ENCODE measurements at places on chromosomes 16 and 17. TPM values are rescaled to one million over a fixed set of nuclear protein-coding genes. Genes with fewer than 3 reads are reported as not detected.

- H3K4me3 ChIP-seq, result no peak overlapping the region
- peaks cover 48% of the 10 kb centered on the region for H3K36me3 ChIP-seq
- H3K27me3 ChIP-seq, result no peaks in the 10 kb centered on the region
- H3K4me1 ChIP-seq, result peaks cover 27% of the 10 kb centered on the region
- H3K27ac ChIP-seq, result peak overlapping the region; percentile 94
Observed at GRCh38 chr16:29978564-29979270, 5.0 kb downstream of the TAOK2 start.

DNA sequence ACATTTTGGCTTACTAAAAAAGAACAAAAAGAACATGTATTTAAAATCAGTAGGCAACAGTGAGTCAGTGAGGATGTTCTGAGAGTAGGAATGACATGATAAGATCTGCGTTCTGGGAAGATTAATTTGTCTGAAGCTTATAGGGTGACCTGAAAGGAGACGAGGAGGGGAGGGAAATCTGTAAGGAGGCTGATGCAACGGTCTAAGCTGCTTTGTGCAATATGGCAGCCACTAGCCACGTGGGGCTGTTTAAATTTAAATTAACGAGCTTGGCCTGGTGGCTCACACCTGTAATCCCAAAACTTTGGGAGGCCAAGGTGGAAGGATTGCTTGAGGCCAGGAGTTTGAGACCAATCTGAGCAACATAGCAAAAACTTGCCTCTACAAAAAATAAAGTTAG, 181.6 kb upstream of the CACNG3 start:
- H3K36me3 ChIP-seq, result no peaks in the 10 kb centered on the region
- H3K27ac ChIP-seq, result no peak overlapping the region
- H3K4me1 ChIP-seq, result no peaks in the 10 kb centered on the region
- DNase-seq, result no peak
- no peak overlapping the region for H3K4me3 ChIP-seq

- no peak overlapping the region for H3K4me3 ChIP-seq
- H3K27ac ChIP-seq, result no peak overlapping the region
- H3K4me1 ChIP-seq, result peaks cover 7% of the 10 kb centered on the region
Observed at GRCh38 chr17:80499961-80500665, 23.7 kb upstream of the NPTX1 start.

DNA sequence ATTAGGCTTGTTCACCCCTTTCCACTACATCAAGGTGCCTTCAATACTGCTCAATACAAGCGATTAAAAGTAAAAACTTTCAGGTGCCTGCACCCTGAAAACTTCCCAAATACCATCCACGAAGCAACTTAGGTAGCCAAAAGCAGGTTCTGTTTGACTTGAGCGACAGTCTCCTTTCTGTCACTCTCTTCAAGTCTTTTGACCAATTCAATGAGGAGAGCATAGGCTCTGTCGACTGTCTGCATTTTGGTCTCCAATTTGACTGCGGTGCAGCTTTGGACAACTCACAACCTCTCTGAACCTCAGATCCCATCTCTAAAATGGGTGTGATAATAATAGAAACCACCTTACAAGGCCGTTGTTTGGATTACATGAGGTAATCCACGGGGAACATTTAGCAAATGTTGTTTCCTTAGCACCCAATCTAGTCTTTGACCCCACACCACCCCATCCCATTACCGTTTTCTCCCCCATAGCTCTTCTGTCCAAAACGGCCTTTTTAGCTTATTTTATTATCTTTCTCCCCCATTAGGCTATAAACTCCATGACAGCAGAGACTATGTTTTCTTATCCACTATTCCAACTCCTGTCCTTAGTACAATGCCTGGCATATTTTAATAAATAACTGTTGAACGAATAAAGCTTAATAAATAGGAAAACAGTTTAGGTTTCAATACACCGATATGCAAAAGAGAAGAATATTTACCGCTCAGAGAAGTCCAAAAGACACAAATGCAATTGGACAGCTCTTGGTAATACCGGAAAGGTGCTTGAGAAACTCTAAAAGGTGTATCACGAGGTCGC, 999 bp downstream of the MARF1 start:
- H3K27ac ChIP-seq, result peak overlapping the region; percentile 96
- H3K4me3 ChIP-seq, result peak overlapping the region; percentile 91
- DNase-seq, result no peak
- no peaks in the 10 kb centered on the region for H3K27me3 ChIP-seq
- H3K36me3 ChIP-seq, result peaks cover 18% of the 10 kb centered on the region
- peaks cover 23% of the 10 kb centered on the region for H3K4me1 ChIP-seq

- H3K4me3 ChIP-seq, result peak within 1 kb of the TSS; percentile 13
- no peak for DNase-seq
- no peaks in the 10 kb centered on the region for H3K36me3 ChIP-seq
- peaks cover 64% of the 10 kb centered on the region for H3K27me3 ChIP-seq
Observed at GRCh38 chr17:48604770-48605329, at the start of gene HOXB6. Gene HOXB6, minus strand, starts transcription at chr17:48604986. Its CDS starts 6,836 bp downstream, at chr17:48598150.

DNA sequence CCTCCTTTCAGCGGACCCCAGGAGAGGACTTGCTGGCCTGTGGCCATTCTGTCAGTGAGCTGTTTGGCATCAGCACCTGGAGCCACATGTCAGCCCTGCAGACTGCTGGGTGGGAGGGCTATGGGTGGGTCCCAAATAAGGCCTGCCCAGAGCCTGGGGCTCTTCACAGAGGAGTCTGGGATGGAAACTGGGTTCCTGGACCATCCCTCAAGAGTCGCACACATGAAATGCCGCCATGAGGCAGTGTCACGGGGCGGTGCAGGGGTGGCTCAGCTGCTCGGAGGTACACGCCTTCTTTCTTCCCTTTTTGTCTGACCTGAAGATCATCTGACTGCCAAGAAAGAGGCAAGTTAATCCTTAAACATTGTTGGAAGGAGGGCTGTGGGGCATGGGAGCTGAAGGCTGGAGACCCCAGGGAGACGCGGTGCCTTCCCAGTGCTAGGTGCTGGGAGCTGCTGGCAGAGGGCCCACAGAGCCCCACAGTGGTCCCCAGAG, 14.8 kb downstream of the MPRIP start:
- no peaks in the 10 kb centered on the region for H3K27me3 ChIP-seq
- H3K36me3 ChIP-seq, result no peaks in the 10 kb centered on the region
- no peak for DNase-seq
- H3K4me3 ChIP-seq, result no peak overlapping the region

- no peaks in the 10 kb centered on the region for H3K27me3 ChIP-seq
- no peak for DNase-seq
- H3K4me1 ChIP-seq, result peaks cover 41% of the 10 kb centered on the region
- H3K27ac ChIP-seq, result no peak overlapping the region
- no peak overlapping the region for H3K4me3 ChIP-seq
Observed at GRCh38 chr17:64503341-64503740, 2.7 kb downstream of the DDX5 start.

DNA sequence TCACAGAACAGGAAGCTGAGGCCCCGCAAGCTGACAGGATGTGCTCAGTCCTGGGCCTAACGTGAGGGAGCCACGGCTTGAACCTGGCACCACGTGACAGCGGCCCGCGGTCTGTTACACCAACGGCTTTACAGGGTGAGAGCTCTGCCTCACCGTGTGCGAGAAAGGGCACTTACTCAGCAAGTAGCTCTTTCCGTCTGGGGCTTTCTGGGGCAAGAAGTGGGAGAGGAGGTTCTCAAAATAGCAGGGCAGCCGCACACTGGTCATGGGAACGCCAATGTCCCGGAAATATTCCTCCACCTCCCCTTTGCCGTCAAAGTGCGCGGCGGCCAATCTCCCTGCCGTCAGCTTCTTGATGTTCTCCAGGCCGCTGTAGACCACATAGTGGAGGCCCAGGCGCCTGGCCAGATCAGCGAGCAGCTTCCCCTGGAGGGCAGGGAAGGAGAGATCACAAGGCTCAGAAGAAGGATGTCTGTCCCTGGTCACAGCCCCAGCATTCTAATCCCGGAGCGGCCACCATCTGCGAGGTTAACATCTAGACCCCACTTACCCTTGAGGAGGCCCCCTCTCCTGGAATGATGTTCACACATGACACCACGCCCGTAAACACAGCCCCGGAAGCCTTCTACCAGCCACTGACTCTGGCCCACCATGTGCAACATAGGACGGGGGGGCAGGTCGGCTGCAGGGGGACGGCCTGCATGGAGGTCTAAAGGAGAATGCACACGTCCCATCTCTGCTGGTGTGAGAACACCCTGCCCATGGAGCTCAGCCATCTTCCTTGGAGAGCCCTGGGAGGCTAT, 8.2 kb downstream of the NMRAL1 start:
- DNase-seq, result peak; percentile 36
- no peak overlapping the region for H3K4me3 ChIP-seq
- no peak overlapping the region for H3K27ac ChIP-seq
- peaks cover 72% of the 10 kb centered on the region for H3K36me3 ChIP-seq
- H3K27me3 ChIP-seq, result no peaks in the 10 kb centered on the region

- H3K4me1 ChIP-seq, result peaks cover 12% of the 10 kb centered on the region
- no peaks in the 10 kb centered on the region for H3K27me3 ChIP-seq
Observed at GRCh38 chr17:75561927-75562603, 25.5 kb upstream of the MYO15B start.

DNA sequence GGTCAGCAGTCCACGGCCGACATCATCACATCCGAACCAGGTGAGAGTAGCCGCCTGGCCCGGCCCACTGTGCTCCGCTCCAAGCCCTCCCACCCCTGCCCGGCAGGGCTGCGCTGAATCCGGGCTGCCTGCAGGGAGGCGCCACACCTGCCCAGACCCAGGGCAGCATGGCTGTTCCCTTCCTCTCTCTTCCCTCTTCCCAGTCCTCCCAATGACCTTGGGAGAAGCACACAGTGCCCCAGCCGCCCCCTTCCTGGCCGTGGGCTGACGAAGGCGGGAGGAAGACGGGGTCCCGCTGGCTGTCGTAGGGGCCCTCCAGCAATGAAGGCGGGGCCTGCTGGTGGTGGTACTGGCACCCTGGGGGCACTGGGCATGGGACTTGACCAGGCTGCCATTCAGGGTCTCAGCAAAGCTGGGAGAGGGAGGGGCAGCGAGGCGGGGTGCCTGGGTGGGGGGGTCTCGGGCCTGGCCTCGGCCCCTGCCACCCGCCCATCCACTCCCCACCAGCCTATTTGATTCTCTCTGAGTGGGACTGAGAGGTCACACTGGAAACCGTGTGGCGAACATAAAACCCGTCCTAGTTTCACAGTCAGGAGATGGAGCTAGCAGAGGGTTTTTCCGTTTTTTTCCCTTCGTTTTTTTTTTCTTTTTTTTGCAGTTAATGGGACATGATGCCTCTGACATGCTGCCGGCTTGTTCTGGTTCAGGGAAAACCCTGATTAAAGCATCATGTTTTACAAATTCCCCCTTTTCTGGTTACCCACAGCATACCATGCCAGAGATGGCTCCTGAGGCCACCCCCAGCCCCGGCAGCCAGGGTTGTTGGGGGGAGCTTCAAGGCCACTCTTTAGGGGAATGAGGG, 50.6 kb downstream of the BAHCC1 start:
- no peaks in the 10 kb centered on the region for H3K4me1 ChIP-seq
- no peaks in the 10 kb centered on the region for H3K27me3 ChIP-seq
- no peak overlapping the region for H3K4me3 ChIP-seq
- H3K27ac ChIP-seq, result no peak overlapping the region

DNA sequence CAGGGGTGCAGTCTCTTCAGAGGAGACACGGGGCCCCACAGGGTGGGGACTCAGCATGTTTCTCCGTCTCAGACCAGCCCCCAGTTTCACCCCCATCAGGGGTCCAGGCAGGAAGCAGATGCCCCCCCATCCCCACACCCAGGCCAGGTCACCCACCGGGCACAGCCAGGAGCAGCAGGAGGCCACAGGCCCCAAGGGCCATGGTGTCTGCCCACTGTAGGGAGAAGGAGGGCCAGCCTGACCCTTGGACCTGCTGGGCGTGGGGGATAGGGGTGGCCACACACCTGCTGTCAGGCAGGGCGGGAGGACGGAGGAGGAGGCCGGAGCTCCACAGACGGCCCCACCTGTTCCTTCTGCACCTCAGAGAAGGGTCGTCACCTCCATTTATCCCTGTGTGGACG, at the start of gene TPSG1:
TSS of gene TPSG1 (minus strand) at position 218 of the 401 bp plus-strand sequence. CDS start at position 202, 16 bp downstream.
- H3K27me3 ChIP-seq, result no peaks in the 10 kb centered on the region
- H3K4me1 ChIP-seq, result no peaks in the 10 kb centered on the region
- no peak within 1 kb of the TSS for H3K4me3 ChIP-seq
- no peaks in the 10 kb centered on the region for H3K36me3 ChIP-seq
- no peak for DNase-seq

DNA sequence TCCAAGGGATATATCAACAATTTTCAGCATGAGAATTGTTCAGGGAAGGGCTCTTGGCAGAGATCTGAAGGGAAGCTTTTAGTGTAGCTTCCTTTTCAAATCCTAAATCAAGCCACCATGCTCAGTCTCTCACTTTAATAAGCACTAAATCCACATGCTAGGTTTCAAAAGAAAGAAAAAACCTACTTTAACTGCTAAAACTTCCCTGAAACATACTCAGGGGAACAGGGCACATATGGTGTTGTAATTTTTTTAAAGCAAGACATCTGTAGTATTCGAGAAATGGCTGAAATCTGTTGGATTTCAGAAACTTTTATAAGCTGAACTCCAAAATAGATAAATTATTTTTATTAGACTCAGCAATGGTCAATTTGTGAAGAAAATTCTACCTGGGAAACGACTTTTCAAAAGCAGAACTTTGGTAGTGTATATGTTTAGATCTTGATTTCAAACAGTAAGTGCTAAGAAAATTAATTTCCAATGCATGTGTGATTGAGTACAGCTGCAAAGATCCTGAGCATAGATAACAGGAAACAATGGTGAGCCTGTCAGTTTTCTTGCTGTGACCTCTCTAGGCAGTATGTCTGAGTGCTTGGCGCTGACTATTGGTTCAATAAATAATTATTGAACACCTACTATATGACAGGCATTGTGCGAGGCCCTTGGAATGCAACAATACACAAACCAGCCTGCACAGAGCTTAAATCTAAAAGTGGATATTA, 804.5 kb upstream of the SOX9 start:
- no peak for DNase-seq
- H3K27ac ChIP-seq, result no peak overlapping the region
- H3K27me3 ChIP-seq, result no peaks in the 10 kb centered on the region
- H3K4me3 ChIP-seq, result no peak overlapping the region

- peak; percentile 96 for DNase-seq
- no peaks in the 10 kb centered on the region for H3K27me3 ChIP-seq
- peaks cover 17% of the 10 kb centered on the region for H3K4me1 ChIP-seq
- H3K36me3 ChIP-seq, result peaks cover 66% of the 10 kb centered on the region
- peak within 1 kb of the TSS; percentile 98 for H3K4me3 ChIP-seq
- peak within 1 kb of the TSS; percentile 49 for H3K27ac ChIP-seq
Observed at GRCh38 chr17:81917565-81918332, at the start of gene SIRT7. Gene SIRT7, minus strand, starts transcription at chr17:81918176. Its CDS starts 45 bp downstream, at chr17:81918131.

- no peaks in the 10 kb centered on the region for H3K27me3 ChIP-seq
- no peaks in the 10 kb centered on the region for H3K36me3 ChIP-seq
- no peak for DNase-seq
Observed at GRCh38 chr17:57890857-57891232, 41.0 kb upstream of the MRPS23 start.

The TK2 gene
- total RNA-seq, result 43.0 TPM

The CCL16 gene
- not detected for total RNA-seq

The CRYM gene
- total RNA-seq, result 18.2 TPM

The GUCY2D gene
- not detected for total RNA-seq

The RBFOX1 gene
- not detected for total RNA-seq

The SLC6A2 gene
- not detected for total RNA-seq

The BPTF gene
- total RNA-seq, result 79.3 TPM

The KRT14 gene
- not detected for total RNA-seq

The ATP1B2 gene
- 2.2 TPM for total RNA-seq

The CCDC144A gene
- 7.0 TPM for total RNA-seq

The MBTD1 gene
- total RNA-seq, result 9.6 TPM

The LPCAT2 gene
- 30.4 TPM for total RNA-seq
